ENCODE measurements at places on chromosomes 3 and 15.

DNA sequence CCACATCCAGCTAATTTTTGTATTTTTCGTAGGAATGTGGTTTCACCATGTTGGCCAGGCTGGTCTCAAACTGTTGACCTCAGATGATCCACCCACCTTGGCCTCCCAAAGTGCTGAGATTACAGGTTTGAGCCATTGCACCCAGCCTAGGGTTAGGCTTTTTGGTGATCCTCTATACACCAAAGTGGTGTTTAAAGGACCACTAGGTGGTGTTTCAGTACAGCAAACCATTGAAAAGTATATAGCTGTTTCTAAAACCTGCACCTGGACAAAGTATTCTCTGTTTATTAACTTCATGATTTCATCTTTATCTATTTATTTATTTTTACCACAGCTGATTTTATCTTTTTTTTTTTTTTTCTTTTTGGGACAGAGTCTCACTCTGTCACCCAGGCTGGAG is 68.4 kb downstream of the MINDY2 start:
- no peak for DNase-seq

- peak; percentile 38 for DNase-seq
Measured at GRCh38 chr3:15331606-15332404, 581 bp downstream of the SH3BP5 start.

GRCh38 chr3:12438318-12438717 is 46.0 kb upstream of the TSEN2 start:
- no peak for DNase-seq

GRCh38 chr3:125160606-125161371 is 51.8 kb downstream of the SLC12A8 start:
- DNase-seq = no peak

DNA sequence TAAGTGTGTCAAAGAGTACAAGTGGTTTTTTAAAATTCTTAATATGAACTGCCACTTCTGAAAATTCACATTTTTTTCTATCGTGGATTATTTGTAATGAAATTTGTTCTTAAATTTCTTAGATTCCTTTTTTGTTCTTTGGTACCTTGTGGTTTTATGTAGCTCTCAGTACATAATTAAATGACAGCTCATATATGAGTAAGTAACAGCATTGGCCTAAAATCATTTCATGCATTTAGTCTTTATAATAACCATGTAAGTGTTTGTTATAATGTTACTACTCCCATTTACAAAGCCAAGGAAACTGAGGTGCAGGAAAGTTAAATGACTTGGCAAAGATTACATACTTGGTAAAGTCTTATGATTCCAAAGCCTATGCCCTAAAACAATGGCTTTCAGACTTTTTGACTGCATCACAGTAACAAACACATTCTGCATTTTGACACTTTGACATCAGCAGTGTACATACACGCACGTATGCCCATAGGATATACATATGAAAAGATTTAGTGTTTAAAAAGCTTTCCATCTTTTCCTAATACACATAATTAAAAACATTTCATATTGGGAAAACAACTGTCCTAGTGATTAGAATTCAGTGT is 14.9 kb downstream of the SPRED1 start:
- DNase-seq = no peak

- DNase-seq = no peak
Measured at GRCh38 chr3:114686621-114687020, 392.8 kb downstream of the TIGIT start.

GRCh38 chr3:116260491-116260890 is 184.8 kb downstream of the LSAMP start:
- no peak for DNase-seq

DNA sequence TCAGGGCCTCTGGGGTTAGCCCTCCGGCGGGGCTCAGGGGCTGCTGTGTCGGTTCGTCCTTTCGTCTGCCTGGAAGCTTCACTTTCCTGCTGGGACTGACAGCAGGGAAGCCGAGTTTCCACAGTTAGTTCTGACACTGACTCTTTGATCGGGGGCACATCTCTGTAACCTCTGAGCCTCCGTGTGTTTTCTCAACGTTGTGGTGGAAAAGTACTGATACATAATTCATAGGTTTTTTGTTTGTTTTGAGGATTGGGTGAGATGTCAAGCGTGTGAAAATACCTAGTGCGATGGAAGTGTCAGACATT is 481 bp downstream of the AP4E1 start:
- DNase-seq = no peak

- no peak for DNase-seq
Measured at GRCh38 chr3:76961284-76961683, 78.6 kb upstream of the ROBO2 start.

GRCh38 chr3:89947337-89947954 is 840.0 kb downstream of the EPHA3 start:
- DNase-seq = no peak

DNA sequence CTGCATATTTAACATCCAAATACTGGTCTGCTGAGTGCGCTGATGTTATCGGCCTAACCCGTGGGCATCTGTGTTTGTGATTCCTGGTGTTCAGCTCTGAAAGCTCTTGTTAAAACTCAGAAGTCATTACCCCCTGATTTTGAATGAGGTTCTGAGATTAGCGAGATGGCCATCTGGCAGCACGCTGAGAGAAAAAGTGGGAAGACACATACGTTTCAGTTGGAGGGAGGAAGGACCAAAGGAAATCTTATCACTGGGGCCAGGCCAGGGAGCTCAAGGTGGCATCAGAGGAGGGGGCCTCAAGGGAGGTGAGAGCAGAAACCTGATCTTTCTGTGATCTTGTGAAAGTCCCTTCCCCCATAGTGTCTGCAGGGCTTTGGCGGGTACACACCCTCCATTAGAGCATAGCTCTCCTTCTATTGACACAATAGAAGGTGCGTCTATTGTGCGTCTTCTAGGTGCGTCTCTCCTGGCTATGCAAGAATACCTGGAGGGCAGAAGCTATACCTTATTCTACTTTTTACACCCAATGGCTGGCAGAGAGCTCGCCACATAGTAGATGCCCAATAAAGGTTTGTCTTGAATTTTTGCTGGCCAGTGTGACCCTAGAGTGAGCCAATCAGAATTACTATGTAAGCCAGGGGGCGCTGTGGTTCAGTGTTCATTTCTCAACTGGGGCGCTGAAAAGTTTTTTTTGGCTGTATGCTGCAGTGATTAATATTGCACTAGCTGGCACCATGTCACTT is 182.4 kb downstream of the SHQ1 start:
- DNase-seq = peak; percentile 43

GRCh38 chr3:132569153-132569552 is 27.9 kb upstream of the ACKR4 start:
- DNase-seq = no peak
